ENCODE measurements at places on chromosomes 12 and 14.

- no peak for DNase-seq
Measured at GRCh38 chr14:101133068-101133467, 229.5 kb upstream of the RTL1 start.

DNA sequence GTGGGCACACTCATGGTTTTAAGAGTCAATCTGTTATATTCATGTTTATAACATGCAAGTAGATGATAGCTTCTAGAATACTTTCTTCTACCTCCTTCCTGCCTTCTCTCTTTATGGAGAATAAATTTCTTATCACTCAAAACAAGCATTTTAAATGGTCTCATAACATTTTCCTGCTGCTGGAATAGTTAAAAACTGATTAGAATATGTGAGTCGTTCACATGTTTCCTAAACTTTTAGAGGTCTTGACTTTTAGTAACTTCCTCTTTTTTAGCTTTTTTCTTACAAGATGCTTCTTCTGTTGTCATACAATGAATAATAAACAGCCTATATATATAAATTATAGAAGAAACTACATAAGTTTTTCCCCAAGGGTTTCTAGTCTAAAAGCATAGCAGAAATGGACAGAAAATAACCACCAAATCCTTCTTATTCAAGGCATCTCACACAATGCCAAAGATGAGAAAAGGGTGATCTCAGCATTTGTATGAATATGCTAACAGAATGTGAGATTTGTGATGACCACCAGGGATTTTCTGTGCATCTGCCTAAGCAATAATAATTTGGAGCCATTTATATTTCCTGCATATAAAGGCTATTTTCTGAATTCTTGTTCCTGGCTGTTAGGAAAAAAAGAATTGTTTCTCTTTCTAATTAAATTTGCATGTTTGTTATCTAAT lies 127.8 kb downstream of the DAAM1 start:
- DNase-seq: no peak

DNA sequence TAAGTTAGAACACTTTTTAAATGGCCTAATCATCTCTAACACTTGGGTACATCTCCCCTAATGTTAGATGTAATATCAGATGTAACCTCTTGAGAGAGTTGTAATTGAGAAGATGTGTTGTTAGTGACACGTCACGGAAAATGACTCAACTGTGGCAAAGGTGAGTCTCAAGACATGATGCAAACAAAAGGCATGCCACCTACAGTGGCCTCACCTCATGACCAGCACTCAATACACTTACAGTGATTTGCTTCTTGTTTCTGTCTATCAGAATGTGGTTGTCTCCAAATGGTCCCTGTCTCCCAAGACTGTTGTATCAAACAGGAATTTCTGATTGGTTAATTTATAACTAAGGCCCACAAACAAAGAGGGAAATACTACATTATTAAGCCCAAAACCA lies 91.2 kb downstream of the SLC25A21 start:
- no peak for DNase-seq

GRCh38 chr12:23415180-23415579 lies 534.3 kb downstream of the SOX5 start:
- DNase-seq: no peak

DNA sequence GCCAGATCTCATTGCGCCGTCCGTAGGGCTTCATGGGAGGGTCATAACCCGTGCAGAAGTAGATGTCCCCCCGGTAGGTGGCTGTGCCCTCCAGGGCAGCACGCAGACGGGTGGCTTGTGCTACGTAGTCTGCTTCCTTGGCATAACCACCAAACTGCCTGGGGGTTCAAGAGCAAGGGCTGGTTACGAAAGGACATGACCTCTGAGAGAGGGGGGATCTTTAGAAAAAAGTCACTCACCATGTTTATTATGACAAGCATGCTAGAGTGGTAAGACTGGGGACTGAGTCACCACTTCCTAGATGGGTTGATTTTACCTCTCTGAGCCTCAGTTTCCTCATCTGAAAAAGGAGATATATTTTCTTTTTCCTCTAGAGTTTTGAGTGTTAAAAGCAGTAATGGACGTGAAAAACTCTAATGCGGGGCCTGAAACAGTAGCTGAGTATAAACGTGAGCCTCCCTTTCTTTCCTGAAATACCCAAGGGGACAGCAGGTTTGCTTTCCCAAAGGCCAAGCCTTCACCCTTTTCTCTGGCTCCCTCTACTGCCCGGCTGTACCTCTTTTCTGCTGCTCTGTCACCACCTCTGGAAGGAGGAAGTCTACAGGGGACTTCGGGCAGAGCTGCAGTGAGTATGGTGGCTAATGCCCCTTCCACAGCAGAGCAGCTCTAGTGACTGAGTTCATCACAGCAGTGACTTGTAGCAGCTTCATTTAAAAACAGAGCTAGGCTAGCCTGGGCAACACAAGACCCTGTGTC lies 23.5 kb upstream of the GPRC5D start:
- no peak for DNase-seq

GRCh38 chr14:48527832-48528231 lies 852.4 kb upstream of the MDGA2 start:
- no peak for DNase-seq

DNA sequence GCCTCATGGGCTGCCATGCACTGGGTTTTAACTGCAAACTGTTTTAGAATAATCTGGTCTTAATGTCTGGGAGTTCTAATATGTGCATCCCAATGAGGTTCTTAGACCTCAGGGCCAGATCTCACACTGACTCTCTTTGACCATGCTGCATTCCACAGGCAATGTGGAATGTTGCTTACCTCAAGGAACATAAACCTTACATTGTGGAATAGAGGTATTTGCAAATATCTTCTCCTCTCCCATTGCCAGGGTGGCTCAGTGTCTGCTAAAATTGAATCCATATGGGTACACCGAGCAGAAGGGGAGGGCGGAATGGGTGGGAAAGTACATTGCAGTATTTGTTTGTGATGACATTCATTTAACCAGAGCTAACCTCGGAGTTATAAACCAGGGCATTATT lies 78.6 kb downstream of the CHST11 start:
- no peak for DNase-seq

GRCh38 chr14:60753264-60754119 lies 18.9 kb downstream of the MNAT1 start:
- no peak for DNase-seq

DNA sequence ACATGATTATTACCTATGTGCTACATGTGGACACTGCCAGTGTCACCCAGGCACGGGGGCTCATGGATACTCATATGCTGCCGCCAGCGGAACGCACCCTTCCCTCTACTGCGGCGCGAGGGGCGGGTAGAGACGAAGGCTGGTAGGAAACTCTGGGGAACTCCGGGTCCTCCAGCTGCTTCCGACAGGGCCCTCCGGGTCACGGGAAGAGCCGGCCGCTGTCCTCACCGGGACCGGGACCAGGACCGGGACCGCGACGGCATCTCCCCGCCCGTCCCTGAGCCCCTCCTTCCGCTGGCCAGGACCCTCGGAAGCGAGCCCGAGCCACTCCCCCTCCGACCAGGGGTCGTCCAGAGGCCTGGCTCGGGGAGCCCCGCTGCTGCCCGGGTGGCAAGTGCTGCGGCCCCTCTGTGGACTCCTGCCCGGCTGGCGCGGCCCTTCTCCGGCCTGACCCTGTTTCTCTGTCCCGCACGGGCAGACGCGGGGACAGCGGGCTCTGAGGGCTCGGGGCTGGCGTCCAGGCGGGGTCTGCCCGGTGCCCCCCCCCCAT lies 209.6 kb downstream of the ADGRD1 start:
- no peak for DNase-seq

GRCh38 chr12:57214398-57214781 lies 2.2 kb upstream of the NXPH4 start:
- DNase-seq: peak; percentile 91

DNA sequence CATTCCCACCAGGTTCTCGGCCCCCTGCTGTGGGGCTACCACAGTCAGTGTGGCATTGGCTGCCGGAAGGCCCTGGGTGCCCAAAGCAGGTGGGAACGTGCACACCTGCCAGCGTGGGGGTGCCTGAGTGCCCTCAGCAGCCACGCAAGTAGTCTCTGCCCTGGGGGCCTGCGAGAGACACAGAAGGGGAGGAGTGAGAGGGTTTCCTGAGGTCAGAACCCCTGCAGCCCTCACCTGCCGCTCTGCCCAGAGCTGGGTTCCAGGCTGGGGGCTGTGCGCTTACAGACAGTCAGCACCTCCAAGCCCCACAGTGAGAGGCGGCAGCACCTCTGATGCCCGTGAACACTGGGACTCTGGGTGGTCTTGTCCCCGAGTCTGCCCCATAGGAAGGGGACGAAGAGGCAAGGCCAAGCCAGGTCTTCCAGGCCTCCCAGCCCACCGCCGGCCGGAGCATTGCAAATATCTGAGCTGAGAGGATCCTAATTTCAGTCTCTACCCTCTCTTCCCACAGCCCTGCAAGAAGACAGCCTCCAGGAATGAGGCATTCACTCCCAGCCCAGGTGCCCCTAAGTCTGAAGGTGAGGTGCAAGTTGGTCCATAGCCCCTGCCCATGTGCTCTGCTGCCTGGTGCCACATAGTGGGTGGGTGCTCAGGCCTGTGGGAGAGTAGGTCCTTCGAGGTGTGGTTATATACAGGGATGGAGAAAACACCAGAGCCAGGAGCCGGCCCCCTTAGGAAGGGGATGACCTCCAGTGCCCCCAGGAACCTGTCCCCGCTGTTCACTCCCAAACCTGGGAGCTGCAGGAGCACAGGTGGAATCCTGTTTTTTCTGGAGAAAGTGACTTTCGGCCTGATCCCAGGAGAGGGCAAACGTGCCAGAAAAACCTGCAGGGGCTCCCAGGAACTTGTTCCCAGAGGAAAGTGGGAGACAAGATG lies 291.1 kb upstream of the RTL1 start:
- no peak for DNase-seq

GRCh38 chr12:88562846-88563582 lies 17.3 kb downstream of the KITLG start:
- DNase-seq: no peak

DNA sequence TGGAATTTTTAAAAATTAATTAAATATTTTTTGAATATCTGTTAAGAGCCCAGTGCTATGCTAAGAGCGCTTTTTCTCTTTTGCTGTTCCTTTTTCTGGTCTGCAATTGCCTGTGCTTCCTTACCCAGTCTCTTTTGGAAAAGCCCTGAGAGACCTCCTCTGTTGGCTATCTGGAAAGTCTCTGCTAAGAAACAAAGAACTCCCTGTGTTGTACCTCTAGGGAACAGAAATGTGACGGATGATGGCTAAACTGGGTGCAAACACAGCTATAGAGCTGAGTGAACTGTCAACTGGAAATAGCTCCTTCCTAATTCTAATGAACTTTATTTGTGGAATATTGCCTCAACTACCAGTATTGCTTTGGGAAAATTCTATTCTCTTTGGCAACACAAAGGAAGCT lies 261.6 kb upstream of the NOVA1 start:
- DNase-seq: no peak

DNA sequence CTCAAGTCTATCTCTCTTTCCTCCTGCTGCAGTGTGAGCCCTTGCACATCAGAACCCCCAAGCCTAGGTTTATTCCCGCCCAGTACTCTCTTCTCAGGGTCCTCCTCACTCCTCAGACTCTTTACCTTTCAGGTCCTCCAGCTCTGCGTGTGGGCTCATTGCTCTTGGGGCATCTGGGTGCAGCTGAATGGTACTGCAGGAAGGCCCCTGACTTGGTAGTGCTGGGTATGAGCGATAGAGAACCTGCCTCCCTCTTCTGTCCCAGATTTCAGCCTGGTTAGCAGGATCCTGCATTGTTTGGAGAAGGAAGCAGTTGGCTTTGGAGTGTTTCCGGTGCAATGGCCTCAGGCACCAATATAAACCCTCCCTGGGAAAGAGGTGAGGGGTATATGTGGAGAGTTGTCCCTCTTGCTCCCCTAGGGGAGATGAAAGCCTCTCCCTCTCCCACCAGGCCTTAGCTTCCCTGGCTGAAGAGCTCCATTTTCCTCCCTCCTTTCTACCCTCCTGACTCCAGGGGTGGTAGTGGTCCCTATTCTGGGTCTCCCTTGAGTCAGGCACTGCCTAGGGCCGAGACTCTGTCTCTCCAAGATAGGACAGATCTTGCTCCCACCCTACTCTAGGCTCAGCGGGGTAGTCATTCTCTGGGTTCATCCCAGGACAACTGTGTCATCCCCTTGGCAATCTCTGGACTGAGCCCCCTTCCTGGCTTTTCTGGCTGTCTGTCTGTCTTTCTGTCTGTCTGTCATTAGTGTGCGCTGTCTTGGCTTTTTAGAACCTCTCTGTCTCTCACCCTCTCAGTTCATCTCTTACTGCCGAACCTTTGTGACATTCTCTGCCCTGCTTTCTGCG lies 3.8 kb downstream of the LRP1 start:
- DNase-seq: no peak

DNA sequence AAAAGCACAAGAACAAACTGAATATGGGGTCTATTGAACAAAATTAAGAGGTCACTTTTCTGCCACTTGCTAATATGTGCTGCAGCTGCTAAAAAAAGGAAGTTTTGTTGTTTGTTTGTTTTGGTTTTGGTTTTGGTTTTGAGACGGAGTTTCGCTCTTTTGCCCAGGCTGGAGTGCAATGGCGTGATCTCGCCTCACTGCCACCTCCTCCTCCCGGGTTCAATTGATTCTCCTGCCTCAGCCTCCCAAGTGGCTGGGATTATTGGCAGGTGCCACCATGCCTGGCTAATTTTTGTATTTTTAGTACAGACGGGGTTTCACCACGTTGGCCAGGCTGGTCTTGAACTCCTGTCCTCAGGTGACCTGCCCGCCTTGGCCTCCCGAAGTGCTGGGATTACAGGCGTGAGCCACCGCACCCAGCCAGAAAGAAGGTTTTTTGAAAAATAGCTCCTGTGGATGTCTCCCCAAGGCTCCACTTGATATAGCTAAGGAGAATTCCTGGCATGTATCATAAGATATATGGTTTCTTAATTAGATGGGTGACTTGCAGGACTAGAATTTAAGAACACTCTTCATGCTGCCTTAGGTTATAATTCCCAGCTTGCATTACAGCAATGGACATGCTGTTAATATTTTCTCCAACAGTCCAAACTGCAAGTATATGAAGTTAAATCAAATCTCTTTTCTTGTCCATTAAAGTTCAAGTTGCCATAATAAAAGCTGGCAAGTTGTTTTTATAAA lies 237.6 kb upstream of the AMIGO2 start:
- DNase-seq: no peak

- DNase-seq: peak; percentile 88
Measured at GRCh38 chr12:26884765-26885576, 52.0 kb upstream of the ITPR2 start.

- DNase-seq: peak; percentile 83
Measured at GRCh38 chr12:80936642-80937390, 918 bp downstream of the LIN7A start.

DNA sequence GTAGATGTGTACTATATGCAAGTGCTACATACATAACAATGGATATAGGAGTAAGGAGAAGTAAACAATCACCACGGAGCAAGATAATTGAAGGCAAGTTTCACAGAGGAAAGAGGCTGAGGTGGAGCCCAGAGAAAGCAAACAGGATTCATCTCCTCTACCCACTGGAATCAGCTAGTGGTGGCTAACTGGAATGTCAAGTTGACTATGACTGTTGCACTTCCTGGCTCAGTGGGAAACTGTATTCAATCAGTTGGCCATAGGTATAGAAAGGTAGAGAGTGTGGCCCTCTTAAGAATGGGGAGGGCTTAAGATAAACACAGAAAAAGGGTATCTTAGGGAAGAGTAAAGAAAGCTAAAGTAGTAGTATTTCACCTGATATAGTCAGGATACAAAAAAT lies 62.4 kb downstream of the MAP4K5 start:
- no peak for DNase-seq
